ENCODE measurements at places on chromosomes 4 and X. TPM values are rescaled to one million over a fixed set of nuclear protein-coding genes. Genes with fewer than 3 reads are reported as not detected.

Gene S100G
- total RNA-seq = not detected

Gene PNPLA4
- 34.9 TPM for total RNA-seq

Gene CFI
- 10.6 TPM for total RNA-seq

Gene NLGN4X
- total RNA-seq = 3.0 TPM

Gene ALB
- total RNA-seq = 4.5 TPM

Gene SLC25A6
- total RNA-seq = 141 TPM

Gene BEX1
- total RNA-seq = 0.97 TPM

Gene COX7B2
- total RNA-seq = not detected

Gene NRK
- 2.5 TPM for total RNA-seq

Gene TCEAL5
- total RNA-seq = 0.32 TPM

Gene RTL3
- total RNA-seq = 0.08 TPM

Data from Right ventricle myocardium superior (tissue), 1 donor.